ENCODE measurements at places on chromosomes 2 and 18.
A peak's percentile ranks its signal among the peaks of the same experiment; 100 is the strongest.

DNA sequence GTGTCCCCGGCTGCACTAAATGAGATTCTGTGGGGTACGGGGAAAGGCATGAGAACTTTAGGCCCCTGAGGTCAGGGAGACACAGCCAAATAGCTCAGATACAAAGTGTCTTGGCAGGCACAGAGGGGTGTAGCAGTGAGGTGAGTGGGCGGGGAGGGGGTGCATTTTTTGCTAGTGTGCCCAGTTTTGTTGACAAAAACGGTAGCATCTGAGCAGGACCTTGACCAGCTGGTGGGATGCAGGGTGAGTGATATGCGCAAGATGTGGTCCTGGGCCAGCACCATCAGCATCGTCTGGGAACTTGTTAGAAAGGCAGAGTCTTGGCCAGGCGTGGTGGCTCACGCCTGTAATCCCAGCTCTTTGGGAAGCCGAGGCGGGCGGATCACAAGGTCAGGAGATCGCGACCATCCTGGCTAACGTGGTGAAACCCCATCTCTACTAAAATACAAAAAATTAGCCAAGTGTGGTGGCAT, 127.3 kb upstream of the LGALSL start:
- no peak overlapping the region for H3K4me3 ChIP-seq
- no peaks in the 10 kb centered on the region for H3K36me3 ChIP-seq
- H3K4me1 ChIP-seq: peaks cover 6% of the 10 kb centered on the region
- H3K27me3 ChIP-seq: peaks cover 20% of the 10 kb centered on the region
- DNase-seq: no peak
- no peak overlapping the region for H3K27ac ChIP-seq

DNA sequence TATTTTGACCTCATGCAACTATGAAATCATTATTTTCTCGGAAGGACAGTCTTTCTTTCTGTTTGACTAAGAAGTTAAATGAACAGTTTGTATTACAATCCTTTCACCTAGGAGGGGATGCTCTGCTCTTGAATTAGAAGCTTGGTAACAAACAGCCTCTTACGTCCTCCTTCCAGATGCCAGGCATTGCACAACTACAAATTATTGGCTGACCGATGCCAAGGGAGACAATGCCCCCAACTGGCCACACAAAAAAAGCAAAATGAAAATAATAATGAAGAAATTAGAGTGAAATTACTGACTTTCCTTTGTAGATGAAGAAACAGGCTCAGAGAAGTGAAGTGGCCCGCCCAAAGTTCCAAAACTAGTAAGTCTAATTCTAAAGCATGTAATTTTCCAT, 177.9 kb downstream of the CYRIA start:
- H3K27ac ChIP-seq: no peak overlapping the region
- peak; percentile 60 for DNase-seq
- peaks cover 22% of the 10 kb centered on the region for H3K27me3 ChIP-seq

GRCh38 chr18:4251873-4252272, 203.2 kb downstream of the DLGAP1 start:
- H3K27me3 ChIP-seq: peaks cover 96% of the 10 kb centered on the region
- H3K4me1 ChIP-seq: no peaks in the 10 kb centered on the region
- no peaks in the 10 kb centered on the region for H3K36me3 ChIP-seq
- no peak overlapping the region for H3K27ac ChIP-seq
- H3K4me3 ChIP-seq: no peak overlapping the region
- DNase-seq: no peak

DNA sequence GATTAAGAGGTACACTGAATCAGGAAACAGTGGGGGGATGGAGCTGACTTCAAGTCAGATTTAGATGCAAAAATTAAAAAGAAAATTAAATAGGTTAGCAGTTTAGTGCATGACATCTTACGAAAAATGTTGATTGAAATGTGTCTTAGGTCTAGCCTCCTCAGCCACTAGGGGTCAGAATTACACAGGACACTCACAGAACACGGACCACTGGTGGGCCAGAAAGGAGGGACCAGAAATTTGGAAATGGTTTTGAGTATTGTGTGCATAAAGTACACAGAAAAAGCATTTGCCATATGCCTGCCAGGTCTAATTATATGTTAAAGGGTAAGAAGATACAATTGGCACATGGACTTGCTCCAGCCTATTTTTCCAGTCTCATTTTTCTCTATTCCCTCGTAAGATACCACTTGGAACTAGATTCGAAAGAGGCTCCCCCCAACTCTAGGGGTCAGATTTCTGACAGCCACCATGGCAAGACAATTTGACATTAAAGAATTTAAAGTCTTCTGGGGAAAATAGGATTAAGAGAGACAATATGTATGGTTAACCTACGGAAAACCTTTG, 550.2 kb upstream of the SETBP1 start:
- no peak overlapping the region for H3K27ac ChIP-seq
- H3K36me3 ChIP-seq: no peaks in the 10 kb centered on the region
- H3K4me1 ChIP-seq: peaks cover 6% of the 10 kb centered on the region
- no peaks in the 10 kb centered on the region for H3K27me3 ChIP-seq
- DNase-seq: peak; percentile 61
- H3K4me3 ChIP-seq: no peak overlapping the region

- DNase-seq: no peak
- H3K27ac ChIP-seq: no peak overlapping the region
- no peak overlapping the region for H3K4me3 ChIP-seq
- H3K4me1 ChIP-seq: peaks cover 5% of the 10 kb centered on the region
- H3K27me3 ChIP-seq: peaks cover 57% of the 10 kb centered on the region
These were observed 147.2 kb downstream of the DTNA start for GRCh38 chr18:34857320-34857719.
